AG08395 (cell line): ENCODE measurements at places on chromosomes 13 and 19.

DNA sequence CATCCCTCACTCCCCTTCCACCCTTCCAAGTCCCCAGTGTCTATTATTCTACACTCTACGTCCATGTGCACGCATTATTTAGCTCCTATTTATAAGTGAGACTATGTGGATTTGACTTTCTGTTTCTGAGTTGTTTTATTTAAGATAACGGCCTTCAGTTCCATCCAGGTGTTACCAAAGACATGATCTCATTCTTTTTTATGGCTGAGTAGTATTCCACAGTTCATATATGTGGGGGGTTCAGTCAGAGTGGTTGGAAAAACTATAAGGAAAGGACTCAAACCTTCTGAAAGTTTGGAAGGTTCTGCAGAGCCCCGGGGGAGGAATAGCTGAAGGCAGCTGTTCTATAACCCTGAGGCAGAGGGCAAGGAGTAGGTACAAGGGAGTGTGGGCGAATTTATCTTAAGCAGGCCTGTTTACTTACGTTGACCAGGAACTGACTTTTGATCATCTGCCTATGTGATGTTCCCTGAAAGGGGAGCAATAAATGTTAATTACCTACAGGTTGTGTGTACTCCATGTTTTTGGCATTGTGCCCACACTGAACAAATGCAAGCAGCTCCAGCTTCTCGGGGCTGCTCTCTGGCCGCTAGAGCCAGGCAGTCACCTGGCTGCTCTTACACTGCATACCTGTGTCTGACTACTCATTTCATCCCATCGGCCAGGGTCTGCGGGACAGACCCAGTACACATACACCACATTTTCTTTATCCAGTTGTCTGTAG, 13.5 kb upstream of the ADGRE1 start:
- DNase-seq: no peak

- DNase-seq: no peak
Observed at GRCh38 chr19:543910-544608, at the start of gene GZMM. Gene GZMM, plus strand, starts transcription at chr19:544053. Its CDS starts 19 bp downstream, at chr19:544072.

DNA sequence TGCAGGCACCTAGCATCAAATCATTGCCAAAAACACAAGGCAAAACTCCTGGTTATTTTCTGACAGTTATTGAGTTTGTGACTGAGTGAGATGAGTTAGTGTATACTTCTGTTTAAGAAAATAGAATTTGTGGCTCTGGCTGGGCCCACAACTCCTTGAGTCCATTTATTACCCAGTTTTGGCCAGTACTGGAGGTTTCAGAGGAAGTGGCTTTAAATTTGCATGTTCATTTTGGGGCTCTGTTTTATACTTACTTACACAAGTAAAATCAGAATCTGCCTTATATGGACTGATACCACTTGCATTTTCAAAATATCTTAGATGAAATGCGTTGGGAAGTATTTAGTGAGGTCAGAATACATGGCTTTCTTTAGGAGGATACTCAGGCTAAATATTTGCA, 29.0 kb downstream of the TNFSF11 start:
- no peak for DNase-seq

DNA sequence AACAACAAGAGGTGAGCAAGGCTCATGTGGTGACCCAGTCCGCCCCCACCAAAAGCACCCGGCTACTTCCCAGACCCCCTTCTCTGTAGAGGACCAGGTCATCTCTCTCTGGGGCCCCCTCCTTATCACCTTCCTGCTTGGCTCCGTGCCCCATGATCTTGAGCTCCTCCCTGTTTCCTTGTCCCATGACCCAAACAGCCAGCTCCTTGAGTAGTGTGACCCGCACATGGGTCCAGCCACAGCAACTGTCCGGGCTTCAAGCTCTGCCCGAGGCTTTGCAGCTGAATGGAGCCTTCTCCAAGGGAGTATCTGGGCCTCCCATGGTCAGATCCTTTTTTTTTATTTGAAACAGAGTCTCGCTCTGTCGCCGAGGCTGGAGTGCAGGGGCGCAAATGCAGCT, 61.8 kb downstream of the MYO9B start:
- DNase-seq: no peak

GRCh38 chr13:79222427-79223205, 183.4 kb downstream of the RBM26 start:
- no peak for DNase-seq

DNA sequence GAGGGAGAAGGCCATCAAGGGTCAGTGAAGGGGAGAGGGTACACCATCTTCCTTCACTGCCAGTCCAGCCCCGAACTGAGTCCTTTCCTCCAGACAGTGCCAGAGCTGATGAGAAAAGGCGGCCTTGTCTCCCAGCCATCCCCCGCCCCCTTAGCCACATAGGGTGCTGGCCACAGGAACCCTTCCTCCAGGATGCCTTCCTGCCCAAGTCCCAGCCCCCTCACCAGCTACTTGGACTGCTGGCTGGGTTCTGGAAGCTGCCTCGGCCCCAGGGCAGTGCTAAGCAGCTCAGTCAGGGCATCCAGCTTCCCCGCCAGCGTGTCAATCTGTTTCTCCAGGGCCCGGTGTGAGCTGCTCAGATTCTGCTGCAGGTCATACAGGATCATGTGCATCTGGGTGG, 12.6 kb upstream of the SMG9 start:
- no peak for DNase-seq

DNA sequence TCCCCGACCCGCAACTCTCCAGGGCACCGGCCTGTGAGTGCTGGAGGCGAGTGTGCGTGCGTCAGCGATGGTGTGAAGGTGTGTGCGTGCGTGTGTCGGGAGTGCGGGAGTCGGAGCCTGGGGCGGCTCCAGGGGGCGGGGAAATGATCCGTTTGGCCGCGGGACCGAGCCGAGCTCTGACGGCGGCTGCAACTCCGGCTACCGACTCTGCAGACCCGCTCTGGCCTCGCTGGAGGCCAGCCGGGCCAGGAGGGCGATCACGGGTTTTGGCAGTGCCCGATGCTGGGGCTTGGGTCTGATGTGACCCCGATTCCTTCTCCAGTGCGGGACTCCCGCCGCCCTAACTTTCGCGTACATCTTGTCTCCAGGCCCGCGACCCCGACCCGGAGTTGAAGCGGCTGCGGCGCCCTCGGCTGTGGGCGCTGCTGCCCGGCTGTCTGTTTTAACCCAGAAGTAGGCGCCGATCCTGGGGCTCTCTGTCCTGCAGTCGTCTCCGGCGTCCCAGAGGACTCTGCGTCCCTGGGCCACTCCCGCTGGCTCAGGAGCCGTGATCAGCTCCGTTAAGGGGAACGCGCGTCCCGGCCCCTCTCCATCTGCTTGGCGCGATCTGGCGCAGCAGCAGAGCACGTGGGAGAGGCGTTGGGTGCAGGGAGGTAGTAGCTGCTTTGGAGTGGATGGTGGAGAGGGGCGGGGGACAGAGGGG, 1.2 kb downstream of the CHST8 start:
- no peak for DNase-seq

- no peak for DNase-seq
Observed at GRCh38 chr19:16661480-16662034, 618 bp downstream of the TMEM38A start.

- no peak for DNase-seq
Observed at GRCh38 chr19:14361824-14362223, 19.4 kb upstream of the ADGRE5 start.

GRCh38 chr19:3054972-3055740, 7.1 kb downstream of the TLE5 start:
- DNase-seq: no peak

DNA sequence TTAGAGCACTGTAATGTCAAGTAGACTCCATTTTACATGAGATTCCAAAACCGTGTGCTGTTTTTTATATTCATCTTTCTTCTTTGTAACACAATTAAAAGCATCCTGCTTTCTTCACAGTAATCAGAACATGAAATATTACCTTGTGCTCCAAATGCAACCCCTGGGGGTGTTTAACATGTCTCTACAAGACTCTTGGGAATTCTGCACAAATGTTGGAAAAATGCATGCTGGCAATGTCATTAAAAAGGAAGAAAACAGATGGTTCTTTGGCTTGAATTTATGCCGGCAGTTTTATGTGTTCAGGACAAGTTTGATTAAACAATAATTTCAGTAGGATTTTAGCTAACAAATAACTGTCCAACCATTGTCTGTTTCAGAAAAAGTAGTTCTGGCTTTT, 159.1 kb downstream of the LIG4 start:
- no peak for DNase-seq

DNA sequence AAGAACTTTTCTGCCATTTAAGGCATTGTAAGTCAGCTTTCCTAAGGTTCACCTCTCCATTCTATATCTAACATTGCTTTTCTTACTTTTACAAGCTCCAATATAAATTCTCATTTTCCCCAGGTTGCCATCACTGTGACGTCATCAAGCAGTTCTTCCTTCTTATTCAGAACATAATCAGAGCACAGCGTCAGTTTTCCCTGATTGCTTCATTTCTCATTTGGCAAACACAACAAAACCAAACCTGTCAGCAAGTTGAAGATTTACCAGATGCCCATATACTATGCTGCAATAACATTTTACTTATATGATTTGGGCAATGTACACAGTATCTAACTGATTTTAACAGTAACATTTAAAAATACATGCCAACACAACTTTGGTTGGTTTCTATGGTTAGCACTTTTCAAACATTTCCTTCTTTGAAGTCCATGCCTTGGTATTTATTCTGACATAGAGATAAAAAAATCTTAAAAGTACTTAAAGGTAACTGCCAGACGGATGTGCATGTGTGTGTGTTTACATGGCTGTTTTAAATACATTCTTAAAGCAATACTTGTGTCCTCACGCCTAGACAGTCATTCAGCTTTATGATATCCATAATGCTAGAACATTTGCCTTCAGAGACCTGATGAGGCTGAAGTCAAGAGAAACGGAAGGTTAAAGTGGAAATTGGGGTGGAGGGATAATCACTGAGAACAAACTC, 264.0 kb downstream of the KLF12 start:
- no peak for DNase-seq

DNA sequence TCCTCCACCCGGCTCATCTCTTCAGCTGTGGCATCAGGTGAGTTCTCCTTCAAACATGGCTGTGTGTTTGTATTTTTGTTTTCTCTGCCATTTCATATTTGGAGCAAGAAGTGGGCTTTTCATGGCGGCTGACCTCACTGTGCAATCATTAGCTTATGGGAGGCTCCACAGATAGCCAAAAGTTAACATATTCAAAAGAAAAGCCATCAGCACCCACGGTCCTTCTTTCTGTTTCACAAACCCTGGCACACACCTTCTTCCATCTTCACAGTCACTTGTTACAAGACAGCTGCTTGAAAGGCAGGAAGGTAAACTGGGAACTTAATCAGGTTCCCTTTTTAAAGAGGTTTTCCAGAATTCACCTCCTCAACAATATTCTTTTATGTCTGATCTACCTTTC, 69.3 kb upstream of the ATP12A start:
- no peak for DNase-seq

DNA sequence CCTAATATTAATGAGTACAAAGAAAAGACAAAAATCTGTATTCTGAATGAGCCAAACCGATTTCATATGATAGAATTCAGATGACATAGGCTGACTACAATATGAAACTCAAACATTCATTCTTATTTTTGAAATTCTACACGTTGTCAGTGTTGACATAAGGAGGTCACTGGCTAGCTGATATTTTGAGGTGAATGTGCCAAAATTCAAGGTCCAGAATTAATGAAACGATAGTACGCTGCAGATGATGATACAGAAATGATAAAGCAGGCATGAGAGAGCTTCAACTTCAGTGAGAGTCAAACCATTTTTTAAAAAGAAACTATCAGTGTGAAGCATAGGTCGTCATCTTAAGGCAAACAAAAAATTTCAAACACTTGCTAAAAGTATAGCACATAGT, 88.2 kb downstream of the FREM2 start:
- DNase-seq: no peak

DNA sequence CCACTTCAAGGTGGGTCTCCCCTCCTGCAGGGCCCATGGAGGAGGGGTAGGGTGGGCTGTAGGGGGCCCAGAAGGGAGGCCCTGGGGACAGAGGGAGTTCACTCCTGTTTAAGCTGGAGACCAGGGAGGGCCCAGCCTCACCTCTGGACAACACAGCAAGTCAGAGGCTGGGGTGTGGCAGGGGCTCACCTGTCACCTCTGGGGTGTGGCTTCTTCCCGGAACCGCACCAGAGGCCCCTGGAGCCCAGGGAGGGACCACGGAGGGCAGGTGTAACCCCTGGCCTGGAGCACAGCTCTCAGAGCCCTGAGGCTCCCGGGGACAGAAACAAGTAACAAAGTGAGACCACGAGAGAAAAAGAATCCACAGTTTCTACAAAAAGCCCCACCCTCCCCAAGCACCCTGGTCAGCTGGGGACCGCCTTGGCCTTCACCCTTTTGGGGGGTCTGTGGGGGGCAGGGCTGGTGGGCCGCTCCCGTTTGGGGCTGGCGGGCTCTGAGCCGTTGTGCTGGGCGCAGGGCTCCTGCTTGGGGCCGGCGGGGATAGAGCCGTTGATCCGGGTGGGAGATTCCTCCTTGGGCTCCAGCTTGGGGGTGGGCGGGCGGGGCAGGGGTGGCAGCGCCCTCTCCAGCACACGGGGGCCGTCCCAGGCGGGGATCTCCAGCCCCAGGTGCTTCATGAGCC, 8.0 kb downstream of the SIRT6 start:
- DNase-seq: no peak

DNA sequence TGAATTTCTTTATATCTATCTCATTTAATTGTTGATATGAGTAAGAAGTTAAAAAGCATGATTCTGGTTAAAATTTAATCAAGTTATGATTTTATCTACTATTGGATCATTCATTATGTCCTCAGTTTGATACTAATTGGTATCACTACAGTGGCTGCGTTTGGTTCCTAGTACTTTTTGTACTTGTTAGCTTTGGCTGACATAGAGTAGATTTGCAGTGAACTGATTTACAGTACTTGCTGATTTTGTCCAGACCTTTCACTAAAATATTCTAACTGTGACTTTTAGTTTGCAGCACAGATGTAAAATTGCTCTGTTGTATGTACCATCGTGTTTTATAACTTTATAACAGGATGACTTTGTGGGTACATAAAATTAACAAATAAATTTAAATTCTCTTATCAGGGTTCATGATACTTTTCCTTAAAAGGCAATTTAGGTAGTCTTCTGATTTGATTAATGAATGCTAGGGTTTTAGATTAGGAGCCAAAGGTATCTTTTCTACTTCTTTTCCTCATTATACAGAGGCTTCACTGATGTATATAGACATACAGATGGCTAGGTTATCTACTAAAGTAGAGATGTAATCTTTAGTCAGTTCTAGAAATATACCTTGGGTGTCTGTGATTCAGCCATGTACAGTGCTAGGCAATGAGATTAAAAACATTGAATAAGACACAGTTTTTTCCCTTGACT, 8.7 kb downstream of the UCHL3 start:
- no peak for DNase-seq

DNA sequence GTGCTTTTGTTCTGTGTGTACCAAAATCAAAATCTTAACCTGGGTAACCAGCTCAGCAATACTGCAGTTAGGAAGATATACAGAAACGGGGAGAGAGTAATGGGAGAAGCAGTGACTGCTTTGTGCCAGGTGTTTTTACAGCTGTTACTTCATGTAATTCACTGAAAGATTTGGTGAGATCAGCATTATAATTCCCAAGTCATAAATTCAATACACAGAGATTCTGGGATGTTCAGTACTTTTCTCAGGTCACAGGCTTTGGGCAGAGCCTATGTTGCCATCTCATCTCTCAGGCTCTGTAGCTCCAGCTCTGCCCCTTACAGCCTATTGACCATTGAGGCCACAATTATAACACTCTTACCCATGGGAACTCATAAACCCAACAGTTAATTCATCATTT, 138.5 kb downstream of the ZAR1L start:
- no peak for DNase-seq

GRCh38 chr13:27927444-27928352, 7.9 kb downstream of the PDX1 start:
- no peak for DNase-seq
